Glomerular endothelial cell (primary cell): ENCODE measurements at places on chromosomes 2 and 18. TPM values are rescaled to one million over a fixed set of nuclear protein-coding genes. Genes with fewer than 3 reads are reported as not detected.

DNA sequence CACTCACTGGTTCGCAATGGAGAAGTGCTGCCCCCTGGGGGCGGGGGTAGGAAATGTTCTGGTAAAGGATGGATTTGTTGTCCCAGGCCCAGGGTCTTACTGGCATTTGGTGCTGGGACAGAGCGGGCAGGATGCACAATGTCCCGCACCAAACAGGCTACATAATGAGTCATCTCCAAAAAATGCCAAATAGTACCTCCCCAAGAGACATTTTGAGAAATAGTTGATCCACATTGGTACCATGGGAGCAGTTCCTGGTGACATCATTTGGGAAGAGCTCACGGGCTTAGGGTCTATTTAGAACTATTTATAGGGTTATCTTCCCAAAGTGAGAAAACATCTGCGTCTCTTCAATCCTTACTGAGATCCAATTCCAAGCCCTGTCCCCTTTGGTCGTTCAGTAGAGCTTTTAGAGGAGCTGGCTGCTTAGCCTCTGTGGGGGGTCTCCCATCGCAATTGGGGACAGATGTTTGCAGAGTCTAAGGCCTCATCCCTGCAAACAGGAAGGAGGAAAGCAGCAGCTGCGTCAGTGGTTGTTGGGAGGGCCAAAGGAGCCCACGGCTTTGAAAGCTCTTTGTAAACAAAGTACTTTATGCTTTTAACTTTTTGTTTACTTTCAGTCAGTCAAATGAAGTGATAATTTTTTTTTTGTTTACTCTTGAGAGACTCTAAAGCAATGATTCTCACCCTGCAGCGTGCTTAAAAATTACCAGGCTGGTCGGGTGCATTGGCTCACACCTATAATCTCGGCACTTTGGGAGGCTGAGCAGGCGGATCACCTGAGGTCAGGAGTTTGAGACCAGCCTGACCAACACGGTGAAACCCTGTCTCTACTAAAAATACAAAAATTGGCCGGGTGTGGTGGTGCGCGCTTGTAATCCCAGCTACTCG lies 49.3 kb downstream of the GREB1 start:
- DNase-seq, result no peak

Gene C2orf80
- not detected in 2 replicates for total RNA-seq

GRCh38 chr2:112304298-112304941 lies 29.0 kb downstream of the ZC3H6 start:
- DNase-seq, result no peak

Gene APLF
- 2.4 and 3.3 TPM in 2 replicates for total RNA-seq

DNA sequence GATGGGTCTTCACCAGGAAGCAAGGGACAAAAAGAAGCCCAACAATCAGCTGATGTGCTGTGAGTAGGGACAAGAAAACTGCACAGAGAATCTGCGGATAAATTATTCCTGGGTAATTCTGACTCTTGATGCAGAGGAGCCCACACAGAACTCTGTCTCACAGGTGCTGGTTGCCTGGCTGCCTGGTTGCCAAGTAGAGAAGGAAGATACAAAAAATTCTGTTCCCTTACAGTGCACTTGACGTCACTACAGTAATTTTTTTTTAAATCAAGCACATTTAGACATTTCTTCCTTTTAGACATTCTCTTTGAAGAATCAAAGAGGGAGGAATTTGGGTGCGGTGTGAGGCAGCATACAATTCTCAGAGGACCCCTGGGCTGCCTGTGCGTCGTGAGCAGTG lies 152.1 kb upstream of the SIX3 start:
- no peak for DNase-seq

- DNase-seq, result no peak
These were observed 53.5 kb downstream of the DGKD start for GRCh38 chr2:233407771-233408181.

GRCh38 chr18:14945984-14946383 lies 198.0 kb downstream of the ANKRD30B start:
- no peak for DNase-seq

GRCh38 chr2:146503366-146503765 lies 1341.5 kb upstream of the ACVR2A start:
- DNase-seq, result no peak

DNA sequence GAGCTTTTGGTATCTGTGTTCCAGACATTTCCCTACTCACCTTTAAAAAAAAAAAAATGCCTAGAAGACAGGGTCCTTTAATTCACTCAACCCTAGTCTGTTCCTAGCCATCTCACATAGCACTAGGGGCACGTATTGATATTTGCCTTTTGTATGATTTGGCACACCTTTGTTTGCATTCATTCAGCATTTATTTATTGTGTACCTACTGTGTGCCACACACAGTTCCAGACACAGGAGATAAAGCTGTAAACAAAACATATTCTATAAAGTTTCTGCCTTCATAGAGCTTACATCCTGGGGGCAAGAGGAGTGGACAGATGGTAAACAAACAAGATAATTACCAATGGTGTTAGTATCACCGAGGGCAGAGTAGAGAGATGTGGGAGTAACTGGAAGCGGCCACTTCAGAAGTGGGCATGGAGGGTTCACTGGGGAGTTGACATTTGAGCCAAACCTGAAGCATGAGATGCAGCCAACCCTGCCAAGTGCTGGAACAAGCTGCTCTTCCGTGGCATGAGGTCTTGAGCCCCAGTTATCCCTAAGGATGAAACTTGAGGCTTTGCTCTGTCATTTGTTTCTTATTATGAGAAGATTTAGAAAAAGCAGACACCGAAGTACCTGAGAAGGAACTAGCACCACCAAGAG lies 18.2 kb downstream of the MAPRE2 start:
- no peak for DNase-seq

DNA sequence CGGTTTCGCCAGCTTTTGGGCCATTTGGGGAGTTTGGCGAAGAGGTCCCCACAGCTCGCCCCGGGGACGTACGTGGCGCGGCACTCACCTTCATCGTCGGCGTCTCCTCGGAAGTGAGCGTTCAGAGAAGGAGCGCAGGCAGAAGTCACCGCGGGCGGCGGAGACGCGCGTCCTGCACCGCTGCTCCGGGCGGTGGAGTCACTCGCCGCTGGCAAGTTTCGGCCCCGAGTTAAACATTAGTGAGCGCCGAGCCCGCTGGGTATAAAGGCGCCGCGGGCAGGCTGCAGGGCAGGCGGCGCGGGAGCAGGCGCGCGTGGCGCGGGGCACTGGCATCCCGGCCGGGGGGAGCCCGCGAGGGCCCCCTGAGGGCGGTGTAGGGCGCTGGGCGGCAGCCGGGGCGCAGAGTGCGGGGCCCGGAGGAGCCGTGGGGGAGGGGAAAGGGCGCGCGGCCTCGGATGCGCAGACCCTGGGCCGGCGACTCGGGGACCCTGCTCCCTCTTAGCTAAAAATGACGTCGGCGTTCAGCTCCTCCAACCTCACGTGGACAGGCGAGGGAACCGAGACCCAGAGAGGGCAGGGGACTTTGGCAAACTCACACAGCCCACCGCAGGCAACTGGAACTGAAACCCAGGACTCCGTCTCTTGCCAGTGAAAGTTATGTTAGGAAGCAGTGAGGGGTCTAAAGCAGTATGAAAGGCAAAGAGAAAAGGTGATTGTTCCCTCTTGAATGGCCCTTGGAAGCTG lies at the start of gene DPP4:
TSS of gene DPP4 (minus strand) at position 328 of the 744 bp plus-strand sequence. CDS start at position 94, 234 bp downstream.
- no peak for DNase-seq

DNA sequence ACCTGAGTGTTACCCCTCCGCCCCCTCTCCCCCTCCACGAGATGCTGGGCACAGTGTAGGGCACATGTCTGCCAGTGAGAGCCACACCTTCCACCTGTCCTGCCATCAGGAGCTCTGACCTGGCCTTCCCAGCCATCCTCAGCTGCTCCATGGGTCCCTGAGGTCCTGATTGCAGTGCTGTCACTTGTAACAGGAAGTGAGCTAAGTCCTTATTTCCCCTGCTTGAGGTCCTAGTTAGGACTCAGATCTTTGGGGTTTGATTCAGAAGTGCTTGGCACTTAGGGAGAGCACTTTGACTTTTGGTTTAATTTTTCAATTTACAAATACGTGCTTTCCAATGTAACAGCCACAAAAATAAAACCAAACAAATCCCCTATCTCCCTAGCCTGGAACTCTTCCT lies 125.5 kb downstream of the WDSUB1 start:
- no peak for DNase-seq

DNA sequence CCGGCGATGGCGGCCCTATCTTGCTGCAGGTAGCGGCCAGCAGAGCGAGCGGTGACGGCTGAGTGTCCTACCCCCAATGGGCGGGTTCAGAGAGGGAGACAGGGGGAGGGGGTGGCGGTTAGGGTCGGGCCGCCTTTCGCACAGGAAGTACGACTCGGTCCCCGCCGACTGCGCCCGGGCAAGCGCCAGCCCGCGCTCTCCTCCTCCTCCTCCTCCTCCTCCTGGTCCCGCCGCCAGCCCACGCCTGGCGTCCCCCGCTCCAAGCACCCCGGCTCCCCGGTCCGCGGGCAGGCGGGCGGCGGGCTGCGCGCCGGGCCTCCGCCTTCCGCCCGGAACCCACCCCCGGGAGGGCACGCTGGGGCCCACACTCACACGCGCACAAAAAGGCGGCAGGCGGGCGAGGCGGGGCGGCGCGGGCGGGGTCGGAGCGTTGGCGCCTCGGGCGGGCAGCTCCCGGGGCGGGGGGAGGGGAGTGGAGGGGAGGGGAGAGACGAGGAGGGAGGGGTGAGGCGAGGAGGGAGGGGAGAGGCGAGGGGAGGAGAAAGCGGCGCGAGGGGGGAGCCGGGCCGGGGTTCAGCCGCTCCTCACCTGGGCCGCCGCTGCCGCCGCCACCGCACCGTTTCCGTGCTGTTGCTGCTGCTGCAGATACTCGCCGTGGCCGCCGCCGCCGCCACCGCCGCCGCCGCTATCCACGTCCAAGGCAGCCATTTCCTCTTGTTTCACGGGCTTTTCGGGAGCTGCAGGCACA lies 1.2 kb downstream of the SP3 start:
- no peak for DNase-seq

DNA sequence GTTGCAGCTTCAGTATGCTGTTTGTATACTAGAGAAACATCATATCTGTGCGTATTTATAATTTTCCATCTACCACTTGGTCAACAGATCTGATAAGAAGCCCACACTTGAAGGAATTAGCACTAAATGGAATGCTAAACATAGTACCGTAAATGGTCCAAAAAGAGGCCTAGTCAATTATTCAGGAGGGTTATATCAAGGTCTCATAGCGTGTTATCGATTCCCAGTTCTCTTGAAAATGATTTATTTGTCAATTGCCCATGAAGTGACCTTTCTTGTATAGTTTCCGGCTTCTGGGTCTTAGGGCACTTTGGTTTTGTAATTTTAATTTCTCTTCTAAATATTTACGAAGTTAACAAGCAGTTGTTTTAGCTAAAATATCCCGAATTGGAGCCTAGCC lies 18.4 kb downstream of the SH3RF3 start:
- no peak for DNase-seq

DNA sequence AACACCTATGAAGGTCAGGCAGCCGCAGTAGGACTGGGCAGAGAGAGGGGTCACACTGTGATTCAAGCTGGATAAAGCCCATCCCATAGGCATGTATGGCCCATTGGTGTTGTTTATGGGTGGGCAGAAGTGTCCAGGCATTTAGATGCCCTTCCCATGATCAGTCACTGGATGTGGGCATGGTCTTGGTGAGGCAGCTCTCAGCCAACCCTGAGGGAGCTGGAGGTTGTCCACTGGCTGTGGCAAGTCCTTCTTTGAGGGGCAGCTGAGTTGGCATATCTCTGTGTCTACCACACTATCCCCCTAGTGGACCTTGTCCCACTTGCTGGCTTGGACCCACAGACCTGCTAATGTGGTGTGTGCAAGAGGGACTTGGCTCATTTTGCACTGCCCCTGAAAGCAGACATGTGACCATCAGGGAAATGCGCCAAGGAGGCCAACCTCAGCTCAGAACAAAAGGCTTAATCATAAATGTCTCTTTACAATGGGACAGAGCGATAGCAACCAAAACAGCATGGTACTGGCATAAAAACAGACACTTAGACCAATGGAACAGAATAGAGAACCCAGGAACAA lies 82.0 kb downstream of the TMEM17 start:
- no peak for DNase-seq

- DNase-seq, result no peak
These were observed 775 bp downstream of the SPRED2 start for GRCh38 chr2:65431421-65432226.

DNA sequence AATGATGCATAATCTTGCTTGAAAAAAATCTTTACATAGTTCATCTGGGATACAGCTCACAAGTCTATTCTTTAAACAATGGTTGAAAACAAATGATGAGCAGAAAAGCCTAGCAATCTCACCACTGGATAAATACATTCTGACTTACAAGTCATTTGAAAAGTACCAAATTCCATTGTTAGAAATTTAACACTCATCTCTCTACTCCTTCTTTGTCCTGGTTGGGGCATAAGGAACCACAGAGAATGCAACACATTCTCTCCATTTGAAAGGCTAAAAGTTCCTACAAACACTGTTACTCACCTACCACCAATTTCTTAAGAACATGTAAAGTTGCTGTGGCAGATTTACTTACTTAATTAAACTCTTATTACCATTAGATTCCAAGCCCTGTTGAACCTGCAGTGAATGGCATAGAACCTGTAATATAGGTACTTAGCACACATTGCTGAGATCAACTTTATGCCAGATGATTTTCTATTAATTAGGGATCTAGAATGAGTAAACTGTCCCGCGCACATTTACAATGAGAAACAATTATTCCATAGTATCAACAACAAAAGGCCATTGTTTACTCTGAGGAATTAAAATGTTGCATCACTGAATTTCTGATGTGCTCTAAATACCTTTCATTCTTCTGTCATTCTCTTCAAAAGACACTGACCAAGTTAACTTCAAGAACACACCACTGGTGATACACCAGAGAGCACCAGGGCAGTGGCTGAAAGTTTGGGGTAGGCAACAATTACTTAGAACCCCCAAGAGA lies 69.6 kb downstream of the CABYR start:
- DNase-seq, result no peak

DNA sequence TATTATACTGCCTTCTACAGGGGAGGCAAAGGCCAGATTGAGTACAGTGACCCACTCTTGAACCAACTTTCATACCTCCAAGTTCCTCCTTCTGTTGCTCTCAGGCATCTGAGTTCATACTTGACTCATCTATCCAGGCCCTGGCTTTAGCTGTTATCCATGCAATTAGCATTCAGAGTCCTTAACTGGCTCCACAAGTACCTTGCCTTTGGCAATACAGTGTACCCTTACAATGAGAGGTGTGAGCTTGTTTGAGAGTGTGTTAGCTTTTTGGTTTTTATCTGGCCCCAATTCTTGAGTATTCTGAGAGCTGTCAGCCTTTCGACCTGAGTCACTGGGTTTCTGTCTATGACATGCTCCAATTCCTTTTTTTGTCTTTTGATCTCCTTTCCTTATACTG lies 60.2 kb downstream of the EHD3 start:
- no peak for DNase-seq

Gene ACMSD
- total RNA-seq, result not detected in 2 replicates

Gene WDR12
- total RNA-seq, result 15.2 and 22.9 TPM in 2 replicates

Gene RESP18
- not detected in 2 replicates for total RNA-seq

DNA sequence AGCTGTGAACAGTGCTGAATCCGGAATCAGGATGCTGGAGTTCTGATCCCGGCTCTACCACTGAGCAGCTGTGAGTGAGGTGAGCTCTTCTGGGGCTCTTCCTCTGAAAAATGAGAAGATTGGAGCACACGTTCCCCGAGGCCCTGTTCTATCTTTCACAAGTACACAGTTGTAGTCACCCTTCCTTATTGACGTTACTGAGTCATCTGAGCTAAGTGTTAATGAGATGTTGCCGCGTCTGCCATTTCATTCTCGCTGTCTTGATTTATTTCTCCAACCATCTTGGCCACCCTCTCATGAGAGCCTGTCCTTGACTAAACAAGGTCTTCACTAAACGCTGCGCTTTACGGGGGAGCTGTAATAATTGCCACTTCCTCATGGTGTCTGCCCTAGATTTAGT lies 31.9 kb upstream of the EFR3B start:
- DNase-seq, result no peak
